Ovary (tissue), 10 donors: ENCODE measurements at places on chromosomes 1 and 21. TPM values are rescaled to one million over a fixed set of nuclear protein-coding genes. Genes with fewer than 3 reads are reported as not detected.

DNA sequence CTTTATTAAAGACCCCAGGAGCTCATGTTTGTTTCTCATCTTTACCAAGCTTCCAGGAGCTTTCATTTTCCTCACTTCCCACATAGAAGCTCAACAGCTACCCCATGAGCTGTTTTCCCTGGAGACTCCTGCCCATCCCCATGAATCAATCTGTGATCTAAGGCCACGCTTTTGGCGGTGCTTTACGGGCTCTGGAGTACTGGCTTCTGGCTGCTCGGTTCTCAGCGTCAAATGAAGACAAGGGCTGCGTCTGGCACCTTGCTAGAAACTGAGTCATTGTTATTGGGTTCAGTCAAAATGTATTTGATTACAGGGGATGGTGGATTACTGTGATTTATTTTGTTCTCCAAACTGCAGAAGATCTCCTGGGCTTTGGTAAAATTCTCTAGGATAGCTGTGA, 39.9 kb downstream of the ACP6 start:
- H3K27me3 ChIP-seq: no peaks in the 10 kb centered on the region
- no peaks in the 10 kb centered on the region for H3K36me3 ChIP-seq
- DNase-seq: no peak

GRCh38 chr1:159675046-159675445, 39.3 kb downstream of the CRP start:
- no peaks in the 10 kb centered on the region for H3K36me3 ChIP-seq
- H3K27me3 ChIP-seq: no peaks in the 10 kb centered on the region
- no peak for DNase-seq
- H3K4me1 ChIP-seq: no peaks in the 10 kb centered on the region
- no peak overlapping the region for H3K4me3 ChIP-seq
- no peak overlapping the region for H3K27ac ChIP-seq

GRCh38 chr1:32861904-32862695, 8.6 kb downstream of the FNDC5 start:
- H3K27ac ChIP-seq: no peak overlapping the region
- no peak for DNase-seq
- H3K36me3 ChIP-seq: no peaks in the 10 kb centered on the region
- H3K4me3 ChIP-seq: no peak overlapping the region
- no peaks in the 10 kb centered on the region for H3K27me3 ChIP-seq
- peaks cover 13% of the 10 kb centered on the region for H3K4me1 ChIP-seq

- no peak overlapping the region for H3K4me3 ChIP-seq
- no peak overlapping the region for H3K27ac ChIP-seq
- no peaks in the 10 kb centered on the region for H3K36me3 ChIP-seq
Measured at GRCh38 chr1:200207711-200208126, 180.2 kb downstream of the NR5A2 start.

GRCh38 chr1:56923201-56923600, 42.6 kb downstream of the C8B start:
- no peaks in the 10 kb centered on the region for H3K27me3 ChIP-seq
- no peak overlapping the region for H3K4me3 ChIP-seq
- H3K27ac ChIP-seq: no peak overlapping the region
- no peaks in the 10 kb centered on the region for H3K4me1 ChIP-seq

DNA sequence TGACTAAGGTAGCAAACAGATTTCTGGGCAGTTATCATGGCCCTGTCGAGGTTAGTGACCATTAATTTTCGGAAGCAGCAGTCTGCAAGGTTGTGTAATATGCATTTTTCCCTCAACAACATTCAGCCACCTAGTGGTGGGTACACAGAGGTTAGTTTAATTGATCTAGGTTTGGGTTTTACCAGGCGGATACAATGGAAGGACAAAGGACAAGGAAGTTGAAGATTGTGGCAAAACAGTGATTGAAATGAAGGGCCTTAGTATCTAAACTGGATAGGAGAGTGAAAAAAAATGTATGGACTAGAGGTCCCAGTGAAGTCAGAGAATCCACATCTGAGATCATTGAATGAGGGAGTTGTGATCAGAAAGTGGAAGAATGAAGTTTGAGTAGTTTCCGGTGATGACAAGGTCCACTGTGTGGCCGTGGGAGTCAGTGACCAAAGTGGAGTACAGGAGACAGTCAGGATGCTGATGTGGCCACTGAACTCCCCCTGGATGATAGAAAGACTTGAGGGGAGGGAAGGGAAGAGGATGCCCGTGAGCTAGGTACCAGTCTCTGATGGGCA, 2.8 kb downstream of the ARMH1 start:
- DNase-seq: no peak
- H3K36me3 ChIP-seq: no peaks in the 10 kb centered on the region
- peaks cover 15% of the 10 kb centered on the region for H3K4me1 ChIP-seq
- H3K4me3 ChIP-seq: no peak overlapping the region

- H3K27ac ChIP-seq: no peak overlapping the region
- peaks cover 5% of the 10 kb centered on the region for H3K4me1 ChIP-seq
- H3K4me3 ChIP-seq: no peak overlapping the region
- H3K27me3 ChIP-seq: no peaks in the 10 kb centered on the region
- no peaks in the 10 kb centered on the region for H3K36me3 ChIP-seq
Measured at GRCh38 chr1:108590957-108591356, 31.1 kb downstream of the EEIG2 start.

- H3K27me3 ChIP-seq: no peaks in the 10 kb centered on the region
- H3K4me1 ChIP-seq: peaks cover 3% of the 10 kb centered on the region
- H3K27ac ChIP-seq: no peak overlapping the region
- no peak for DNase-seq
Measured at GRCh38 chr1:174877208-174877673, 122.5 kb upstream of the CACYBP start.

Gene FAM72A
- total RNA-seq: 2.7 TPM

Gene CASQ2
- total RNA-seq: 3.4 TPM

Gene NUDT4B
- total RNA-seq: not detected

Gene CYP4A11
- total RNA-seq: 0.10 TPM

Gene JMJD4
- total RNA-seq: 23.9 TPM

Gene WDR64
- 0.41 TPM for total RNA-seq

Gene CA6
- not detected for total RNA-seq

Gene UQCRHL
- total RNA-seq: 1.4 TPM
